ENCODE measurements at places on chromosomes 12 and 14.

- DNase-seq, result no peak
These were observed 101.8 kb downstream of the LMO3 start for GRCh38 chr12:16504200-16504599.

DNA sequence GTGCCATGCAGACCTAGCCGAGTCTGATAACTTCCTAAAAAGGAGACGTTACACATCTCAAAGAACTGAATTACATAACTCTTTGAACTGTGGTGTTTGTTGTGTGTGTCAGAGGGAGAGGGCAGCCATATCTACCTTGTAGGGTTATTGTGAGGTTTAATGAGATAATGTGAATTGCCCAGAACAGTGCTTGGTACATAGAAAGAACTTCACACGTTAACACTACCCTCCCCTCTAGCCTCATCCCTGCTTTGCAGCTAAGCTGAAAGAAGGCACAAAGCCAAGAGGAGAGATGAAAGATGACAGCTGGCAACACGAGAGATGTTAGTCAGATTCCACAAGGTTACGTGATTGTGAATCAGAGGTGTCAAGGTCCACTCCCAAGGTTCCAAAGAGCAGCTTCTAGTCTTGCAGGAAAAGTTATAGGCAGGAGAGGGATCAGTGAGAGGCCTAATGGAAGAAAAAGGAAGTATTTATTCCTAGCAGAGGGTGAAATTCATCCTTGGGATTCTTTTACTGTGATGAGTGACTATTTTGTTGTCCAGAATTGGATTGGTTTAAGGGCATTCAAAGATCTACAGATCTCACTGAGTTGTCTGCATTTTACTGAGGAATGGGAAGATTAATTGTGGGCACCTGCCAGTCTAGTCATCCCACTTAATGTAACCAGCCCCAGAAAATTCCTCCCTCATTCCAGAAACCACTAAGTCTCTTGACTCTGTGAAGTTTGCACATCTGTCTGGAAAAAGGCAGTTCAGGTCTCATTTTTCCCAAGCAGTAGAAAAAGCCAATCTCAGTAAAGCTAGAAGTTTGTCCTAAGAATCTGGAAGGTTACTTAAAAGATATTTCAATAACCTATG is 25.9 kb upstream of the WNK1 start:
- DNase-seq, result no peak

DNA sequence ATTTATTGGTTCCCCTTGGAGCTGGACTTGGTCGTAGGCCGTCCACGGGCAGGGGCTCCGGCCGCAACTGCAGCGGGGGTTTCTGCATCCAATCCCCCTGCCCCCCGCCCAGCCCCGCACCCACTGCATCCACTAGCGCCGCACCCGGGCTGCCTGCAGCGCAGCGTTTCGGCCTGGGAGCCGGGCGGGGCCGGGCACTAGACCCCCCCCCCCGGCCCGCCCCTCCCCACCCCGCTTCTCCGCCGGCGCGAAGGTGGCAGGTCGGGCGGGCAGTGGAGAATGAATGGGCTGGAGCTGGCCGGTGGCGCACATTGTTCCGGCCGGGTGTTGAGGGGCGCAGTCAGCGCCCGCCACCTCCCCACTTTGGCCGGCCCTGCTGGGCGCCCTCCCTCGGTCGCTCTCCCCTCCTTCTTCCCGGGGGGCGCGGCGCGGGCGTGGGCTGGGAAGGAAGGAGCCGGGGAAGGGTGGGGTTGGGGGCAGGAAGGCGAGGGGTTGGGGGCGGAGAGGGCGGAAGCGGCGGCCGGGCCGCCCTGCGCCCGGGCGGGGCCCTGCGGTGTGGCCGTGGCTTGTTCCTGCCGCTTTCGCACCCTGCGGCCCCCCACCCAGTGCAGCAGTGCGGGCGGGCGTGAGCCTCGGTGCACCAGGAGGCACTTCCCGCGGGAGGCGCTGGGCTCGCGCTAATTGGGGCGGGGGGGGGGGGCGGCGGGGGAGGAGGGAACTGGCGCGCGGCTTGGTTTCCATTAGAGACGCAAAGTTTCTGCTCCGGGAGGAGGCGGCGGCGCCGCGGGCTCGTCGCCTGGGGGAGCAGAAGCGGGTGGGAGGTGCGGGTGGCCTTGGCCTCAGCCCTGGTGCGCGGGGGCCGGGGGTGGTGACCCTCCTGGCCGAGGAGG is 841 bp downstream of the CALM1 start:
- DNase-seq, result peak; percentile 56

- DNase-seq, result no peak
These were observed 2.4 kb upstream of the NUMB start for GRCh38 chr14:73460691-73461127.

GRCh38 chr12:113676547-113676946 is 204.9 kb upstream of the LHX5 start:
- no peak for DNase-seq

GRCh38 chr12:42463671-42464070 is 125.9 kb downstream of the PRICKLE1 start:
- no peak for DNase-seq

DNA sequence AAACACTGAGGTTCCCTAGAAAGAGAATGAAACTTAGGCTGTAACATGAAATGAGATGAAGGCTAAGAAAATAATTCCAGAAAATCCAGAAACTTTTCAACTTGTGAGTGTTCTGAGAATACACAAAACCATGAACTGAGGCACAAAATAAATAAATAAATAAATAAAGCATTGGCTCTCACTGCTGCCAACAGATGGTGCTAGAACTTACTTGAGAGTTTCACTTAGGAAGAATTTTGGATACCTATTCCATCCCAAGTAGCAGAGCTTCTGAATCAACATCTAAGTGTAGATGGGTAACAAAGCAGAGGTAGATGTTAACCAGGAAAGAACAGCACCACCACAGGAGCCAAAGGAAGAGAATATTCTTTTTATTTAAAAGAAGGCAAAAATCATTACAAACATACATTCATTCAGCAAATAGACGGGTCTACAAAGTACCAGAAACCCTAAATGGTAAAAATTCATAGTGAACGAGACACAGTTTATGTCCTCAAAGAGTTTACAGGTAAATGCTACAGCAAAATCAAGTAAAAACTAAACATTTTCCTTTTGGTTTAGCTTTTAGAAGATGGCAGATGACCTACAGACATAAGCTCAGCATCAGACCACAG is 16.7 kb downstream of the EPS8 start:
- no peak for DNase-seq

- no peak for DNase-seq
These were observed 20.9 kb downstream of the PDE6H start for GRCh38 chr12:14993537-14994266.

- no peak for DNase-seq
These were observed 310.3 kb downstream of the C12orf75 start for GRCh38 chr12:105640761-105641160.

GRCh38 chr14:57066463-57066862 is 202.2 kb downstream of the EXOC5 start:
- no peak for DNase-seq

- DNase-seq, result no peak
These were observed 50.0 kb downstream of the KDM2B start for GRCh38 chr12:121530600-121531355.

DNA sequence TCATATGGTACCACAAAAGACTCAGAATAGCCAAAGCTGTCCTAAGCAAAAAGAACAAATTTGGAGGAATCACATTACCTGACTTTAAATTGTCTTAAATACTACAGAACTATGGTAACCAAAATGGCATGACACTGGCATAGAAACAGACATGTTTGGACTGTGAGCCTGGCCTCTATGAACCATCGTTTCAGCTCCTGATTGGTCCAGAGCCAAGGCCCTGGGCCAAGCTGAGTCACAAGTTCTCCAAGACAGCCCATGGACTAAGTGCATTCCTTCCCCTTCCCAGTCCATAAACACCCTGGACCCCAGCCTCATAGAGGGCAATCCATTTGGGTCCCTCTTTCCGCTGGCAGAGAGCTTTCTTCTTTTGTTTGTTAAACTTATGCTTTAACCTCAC is 12.1 kb upstream of the PRR4 start:
- no peak for DNase-seq

DNA sequence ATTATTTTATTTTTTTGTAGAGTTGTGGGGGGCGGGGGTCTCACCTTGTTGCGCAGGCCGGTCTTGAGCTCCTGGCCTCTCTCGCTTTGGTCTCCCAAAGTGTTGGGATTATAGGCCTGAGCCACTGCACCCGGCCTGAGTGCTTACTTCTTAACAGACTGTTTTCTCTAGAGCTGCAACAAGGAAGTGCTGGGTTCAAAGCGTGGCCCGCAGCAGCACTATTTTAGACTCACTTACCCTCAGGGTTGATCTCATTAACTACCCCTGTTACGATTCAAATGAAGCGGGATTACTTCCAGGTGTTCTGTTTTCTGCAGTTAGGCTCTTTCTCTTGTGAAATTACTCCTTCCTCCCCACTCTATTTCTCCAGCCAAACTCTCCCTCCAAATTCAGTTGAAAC is 8.7 kb downstream of the A2ML1 start:
- no peak for DNase-seq

Measured in mesothelial cell of epicardium (in vitro differentiated cells).